ENCODE measurements at places on chromosomes 11 and 22.

DNA sequence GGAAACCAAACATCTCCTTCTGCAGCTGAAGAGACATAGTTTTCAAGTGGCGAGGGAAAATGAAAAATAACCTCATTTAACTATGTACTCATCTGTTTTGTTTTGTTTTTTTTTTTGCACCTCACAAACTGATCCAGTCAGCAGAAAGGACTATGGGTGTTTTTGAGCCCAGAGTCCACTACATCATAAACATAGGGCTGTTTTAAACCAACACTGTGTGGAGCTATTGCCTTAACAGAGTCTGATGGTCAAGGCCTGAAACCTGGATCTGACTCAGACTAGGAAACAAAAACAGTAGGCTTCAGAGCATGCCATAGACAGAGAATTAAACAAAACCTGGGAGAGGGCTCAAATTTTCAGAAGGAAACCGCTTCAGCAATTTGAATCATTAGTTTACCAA is 99.3 kb upstream of the FSHB start:
- no peak for DNase-seq

GRCh38 chr11:69172674-69173073 is 16.9 kb downstream of the SMIM38 start:
- DNase-seq, result no peak

DNA sequence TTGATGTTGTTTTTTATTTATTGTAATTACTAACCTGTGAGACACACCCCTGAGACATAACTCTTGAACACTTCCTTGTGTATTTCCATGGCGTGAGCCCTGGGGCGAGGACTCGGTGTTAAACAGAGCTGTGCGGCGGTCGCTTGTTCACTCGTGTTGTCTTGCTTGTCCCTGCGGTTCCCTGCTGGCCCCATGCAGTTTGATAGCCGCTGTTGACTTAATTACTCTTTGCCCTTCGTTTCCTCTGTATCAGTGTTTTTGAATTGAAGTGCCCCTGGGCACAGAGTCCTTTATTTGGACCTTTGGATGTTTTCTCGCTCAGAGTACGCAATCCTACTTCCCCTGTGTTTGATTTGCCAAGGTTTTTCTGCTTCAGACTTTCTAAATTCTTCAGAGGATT is 52.7 kb downstream of the TBC1D22A start:
- DNase-seq, result no peak

DNA sequence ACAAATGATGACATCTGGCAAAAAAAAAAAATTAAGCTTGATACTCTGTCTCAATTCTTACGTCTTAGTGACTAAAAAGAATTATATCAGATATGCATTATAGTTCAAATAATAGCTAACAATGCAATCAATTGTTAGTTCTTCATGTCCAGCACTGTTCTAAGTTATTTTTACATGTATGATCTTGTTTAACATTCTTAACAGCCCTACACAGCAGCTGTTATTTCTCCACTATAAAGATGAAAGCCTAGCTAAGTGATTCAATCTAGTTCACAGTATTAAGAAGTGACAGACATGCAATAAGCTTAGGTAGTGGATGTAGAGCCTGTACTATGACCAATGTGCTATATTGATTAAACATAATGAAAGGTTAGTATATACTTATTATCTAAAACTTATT is 4.1 kb downstream of the ZNF214 start:
- no peak for DNase-seq

DNA sequence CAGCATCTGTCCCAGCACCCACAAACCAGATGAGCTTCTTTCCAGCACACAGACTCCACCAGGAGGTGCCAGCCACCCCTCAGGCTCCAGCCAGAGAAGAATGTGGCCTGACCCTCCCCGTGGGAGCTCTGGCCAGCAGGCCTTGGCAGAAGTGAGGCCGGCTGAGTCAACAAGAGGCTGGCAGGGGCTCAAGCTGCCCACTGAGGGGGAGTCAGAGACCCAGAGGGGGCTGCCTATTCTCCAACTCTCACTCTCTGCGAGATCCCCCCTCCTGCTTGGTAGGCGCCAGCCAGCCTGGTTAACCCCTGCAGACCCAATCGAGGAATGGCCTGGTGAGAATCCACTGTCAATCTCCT is 10.6 kb upstream of the CDC42EP1 start:
- no peak for DNase-seq

DNA sequence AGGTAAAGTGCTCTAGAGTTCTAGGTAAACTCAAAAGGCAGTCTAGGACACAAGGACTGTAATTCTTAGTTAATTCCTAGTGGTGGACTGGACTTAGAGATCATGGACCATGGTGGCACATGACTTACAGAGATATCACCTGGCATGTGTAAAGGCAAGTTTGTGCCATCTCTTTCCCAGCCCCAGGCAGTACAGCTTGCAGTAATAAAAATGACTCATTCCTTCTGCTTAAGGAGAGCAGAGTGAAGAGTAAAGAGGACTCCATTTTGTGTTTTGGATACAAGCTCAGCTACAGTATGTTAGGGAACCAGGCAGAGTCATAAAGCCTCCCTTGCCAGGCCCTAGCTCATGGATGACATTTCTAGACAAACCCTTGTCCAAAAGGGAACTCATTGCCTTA is 629.9 kb downstream of the JRKL start:
- DNase-seq, result no peak

GRCh38 chr11:96474263-96474662 is 84.5 kb downstream of the JRKL start:
- DNase-seq, result no peak

- no peak for DNase-seq
Measured at GRCh38 chr11:61579676-61580270, 1.1 kb downstream of the SYT7 start.

- no peak for DNase-seq
Measured at GRCh38 chr11:120950880-120951279, 73.0 kb upstream of the TBCEL start.

DNA sequence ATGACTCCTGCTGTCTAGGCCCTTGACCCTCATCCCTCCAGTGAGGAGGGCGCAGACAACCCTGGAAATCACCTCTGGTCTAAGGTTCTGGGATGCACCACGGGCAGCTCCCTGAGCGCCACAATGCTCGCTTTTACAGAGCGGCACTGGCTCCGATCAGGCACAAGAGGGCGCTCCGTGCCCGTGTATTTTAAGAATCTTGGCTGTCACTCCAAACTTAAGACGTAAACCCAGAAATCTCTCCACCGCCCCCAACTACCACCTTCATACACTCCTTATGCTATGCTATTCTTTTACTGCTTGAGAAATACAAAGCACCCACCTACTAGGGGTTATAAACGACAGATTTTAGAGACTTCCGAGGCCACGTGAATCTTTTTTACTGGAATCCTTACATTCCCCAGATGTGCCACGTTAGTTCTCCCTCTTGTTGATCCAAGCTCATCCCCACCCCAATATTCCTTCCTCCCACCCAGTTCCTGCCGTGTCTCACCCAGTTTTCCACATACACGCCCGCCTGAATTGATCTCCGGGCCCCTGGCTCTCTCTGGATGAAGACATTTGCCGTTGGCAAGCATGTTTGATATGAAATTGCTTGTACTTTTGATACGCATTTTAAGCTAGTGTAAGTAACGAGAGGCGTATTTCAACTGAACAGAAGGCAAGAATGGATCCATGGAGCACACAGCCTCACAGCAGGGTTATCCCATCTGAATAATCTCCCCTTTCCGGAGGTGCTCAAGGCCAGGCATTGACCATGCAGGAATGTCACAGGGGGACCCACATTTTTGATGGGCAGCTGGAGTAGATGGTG is 453.5 kb downstream of the OPCML start:
- DNase-seq, result peak; percentile 34

DNA sequence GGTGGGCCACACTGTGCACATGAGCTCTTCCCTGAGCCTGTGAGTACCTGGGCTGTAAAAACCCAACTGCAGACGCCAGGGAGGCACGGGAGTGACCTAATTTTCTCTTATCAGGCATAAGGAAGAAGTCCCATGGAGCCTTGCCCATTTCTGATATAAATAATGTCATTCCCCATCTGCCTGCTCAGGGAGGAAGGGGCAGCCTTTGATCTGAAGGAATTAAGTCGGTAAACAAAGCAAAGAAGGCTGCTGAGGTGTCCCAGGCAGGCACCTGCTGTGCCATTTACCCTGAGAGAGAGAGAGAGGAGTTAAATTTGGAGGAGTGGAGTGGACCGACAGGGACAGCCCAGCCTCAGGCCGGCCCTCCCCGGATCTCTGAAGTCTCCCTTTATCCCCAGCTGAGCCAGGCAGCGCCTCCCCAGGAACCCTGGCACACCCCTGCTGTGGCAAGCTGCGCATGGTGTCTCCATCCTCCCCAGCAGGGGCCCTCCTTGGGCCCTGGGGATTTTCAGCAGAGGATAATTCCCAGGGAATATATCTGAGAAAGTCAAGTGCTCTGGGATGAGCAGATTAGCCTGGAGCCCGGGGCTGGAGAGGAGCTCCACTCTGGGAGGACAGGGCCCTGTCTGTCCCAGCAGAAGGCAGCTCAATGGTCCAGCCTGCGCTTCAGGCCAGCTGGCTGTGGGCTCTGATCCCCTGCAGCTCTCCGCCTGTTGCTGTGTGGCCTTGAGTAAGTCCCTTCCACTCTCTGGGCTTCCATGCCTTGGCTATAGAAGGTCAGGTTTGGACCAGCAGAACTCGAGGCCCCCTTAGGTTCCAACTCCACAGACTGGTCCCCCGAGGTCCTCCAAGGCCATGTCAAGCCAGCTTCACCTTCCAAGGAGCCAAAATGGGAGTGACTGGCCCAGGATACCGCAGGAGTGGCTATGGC is 17.5 kb upstream of the CABP7 start:
- no peak for DNase-seq

DNA sequence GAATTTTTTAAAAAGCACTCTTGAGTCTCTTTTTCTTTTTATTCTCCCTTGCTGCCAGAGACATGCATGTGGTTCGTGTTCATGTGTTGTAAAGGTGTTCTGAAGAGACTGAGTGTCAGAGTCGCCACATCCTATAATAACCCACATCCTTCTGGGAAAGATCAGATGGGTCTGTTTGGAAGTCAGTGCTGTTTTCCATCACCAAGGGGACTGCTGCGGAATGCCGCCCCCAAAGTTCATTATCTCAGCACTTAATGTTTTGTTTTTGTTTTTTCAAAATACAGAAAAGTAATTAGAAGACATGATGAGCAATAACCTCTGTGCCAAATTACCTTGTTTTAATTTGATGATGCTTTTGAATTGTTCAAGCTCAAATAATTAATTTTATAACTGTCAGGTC is 56.9 kb upstream of the EIF3M start:
- no peak for DNase-seq

DNA sequence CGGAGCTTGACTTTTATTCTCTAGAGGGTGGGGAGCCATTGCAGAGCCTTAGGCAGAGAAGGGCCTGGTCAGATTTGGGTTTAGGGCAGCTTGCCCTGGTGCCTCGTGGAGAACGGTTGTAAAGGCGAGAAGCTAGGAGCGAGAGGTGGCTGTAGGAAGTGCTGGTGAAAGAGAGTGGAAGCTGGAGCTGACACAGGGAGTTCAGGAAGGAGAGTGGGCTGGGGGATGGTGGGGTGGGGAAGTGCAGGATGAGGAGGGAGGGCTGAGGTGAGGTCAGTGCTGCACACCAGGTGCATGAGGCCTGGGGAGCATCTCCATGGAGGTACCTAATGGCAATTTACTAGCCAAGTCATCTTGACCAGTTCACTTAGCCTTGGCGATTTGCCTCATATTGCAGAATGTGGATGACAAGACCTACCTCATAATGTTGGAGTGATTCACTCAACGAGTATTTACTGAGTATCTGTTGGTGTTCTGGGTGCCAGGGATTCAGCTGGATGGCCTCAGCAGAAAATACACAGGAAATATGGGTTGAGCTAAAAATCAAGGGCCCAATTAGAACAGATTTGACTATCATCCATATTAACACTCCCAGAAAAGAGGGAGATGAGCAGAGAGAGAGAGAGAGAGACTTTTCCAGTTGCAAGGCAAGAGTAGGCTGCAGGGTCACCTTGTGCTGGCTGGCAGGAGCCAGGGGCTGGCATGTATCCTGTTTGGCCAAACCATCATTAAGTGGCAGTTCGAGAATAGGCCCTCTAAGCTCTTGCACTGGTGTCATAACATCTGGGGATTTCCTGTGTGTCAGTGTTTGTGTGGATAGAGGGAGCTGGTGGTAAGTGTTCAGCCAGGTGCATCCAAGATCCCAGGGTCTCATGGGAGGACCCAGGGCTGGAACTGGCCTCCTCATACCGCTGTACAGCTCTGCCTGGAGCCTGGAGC is 44.4 kb upstream of the CLDN5 start:
- DNase-seq, result no peak

GRCh38 chr11:124470561-124471227 is 25.2 kb upstream of the OR8B8 start:
- DNase-seq, result no peak

GRCh38 chr22:45088576-45088975 is 75.1 kb upstream of the NUP50 start:
- DNase-seq, result no peak

GRCh38 chr22:17944256-17944655 is 80.1 kb downstream of the MICAL3 start:
- DNase-seq, result no peak

- DNase-seq, result no peak
Measured at GRCh38 chr11:119100246-119100970, 1.2 kb downstream of the DPAGT1 start.

DNA sequence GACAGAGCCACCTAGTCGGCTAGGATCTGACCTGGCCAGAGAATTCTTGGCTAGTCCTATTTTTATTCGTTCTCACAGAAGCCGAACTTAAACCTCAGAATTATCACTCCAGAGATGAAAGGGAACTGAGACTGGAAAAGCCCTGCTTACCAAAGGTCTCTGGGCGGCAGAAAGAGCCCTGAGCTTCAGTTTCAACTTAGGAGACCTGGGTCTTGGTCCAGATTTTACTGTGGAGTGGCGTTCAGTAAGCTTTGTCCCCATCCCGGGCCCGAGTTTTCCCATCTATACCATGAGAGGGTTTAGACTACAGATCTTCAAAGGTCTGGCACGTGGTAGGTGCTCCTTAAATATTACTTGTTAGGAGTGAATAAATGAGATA is 516 bp downstream of the NEU3 start:
- DNase-seq, result no peak

GRCh38 chr11:111448831-111449557 is 63.2 kb downstream of the BTG4 start:
- no peak for DNase-seq

- no peak for DNase-seq
Measured at GRCh38 chr11:93908689-93909088, 58.3 kb upstream of the VSTM5 start.

DNA sequence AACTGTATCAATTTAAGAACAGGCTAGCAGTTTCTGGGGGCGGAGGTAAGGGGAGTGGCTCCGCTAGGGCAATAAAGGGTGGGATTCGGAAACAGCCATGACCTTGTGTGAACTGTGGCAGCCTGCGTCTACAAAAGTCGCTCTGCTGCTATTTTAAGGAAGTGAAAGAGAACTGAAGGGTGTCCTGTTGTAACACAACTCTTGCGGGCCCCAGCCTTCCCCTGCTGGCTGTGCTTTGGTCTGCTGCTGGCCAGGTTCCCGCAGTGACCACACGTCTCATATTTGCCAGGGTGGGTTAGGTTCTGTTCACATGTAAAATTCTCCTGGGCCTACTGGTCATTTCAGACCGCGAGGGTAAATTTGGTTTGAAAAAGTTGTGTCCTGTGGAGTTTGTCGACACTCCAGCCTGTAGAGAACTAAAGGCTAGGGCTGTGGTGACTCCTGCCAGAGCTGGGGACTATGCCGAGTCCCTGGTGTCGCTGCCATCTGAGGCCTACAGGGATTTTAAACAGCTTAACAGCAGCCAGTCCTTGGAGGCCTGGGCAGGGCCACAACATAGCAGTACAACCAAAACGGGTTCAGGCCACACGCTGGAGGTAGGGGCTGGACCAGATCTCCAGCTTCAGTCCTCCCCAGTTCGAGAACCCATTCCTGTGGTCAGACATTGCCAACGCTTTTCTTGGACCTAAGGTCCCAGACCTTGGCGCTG is 1.1 kb upstream of the PPFIBP2 start:
- DNase-seq, result peak; percentile 37
